Stimulated activated CD8-positive, alpha-beta memory T cell treated with anti-CD3 and anti-CD28 coated beads, Interleukin-12 subunit alpha, Interleukin-12 subunit beta, amount 100 ng/mL, for 1 hour (primary cell): ENCODE measurements at places on chromosomes 12 and 14.

- no peak for DNase-seq
Observed at GRCh38 chr12:4899364-4899763, 10.3 kb upstream of the KCNA1 start.

- no peak for DNase-seq
Observed at GRCh38 chr14:101088395-101088667, 184.8 kb upstream of the RTL1 start.

- no peak for DNase-seq
Observed at GRCh38 chr14:54909817-54910558, 7.4 kb upstream of the GCH1 start.

GRCh38 chr12:117063162-117063911, 35.9 kb downstream of the TESC start:
- DNase-seq, result no peak

GRCh38 chr12:130076752-130077151, 85.5 kb upstream of the FZD10 start:
- no peak for DNase-seq

DNA sequence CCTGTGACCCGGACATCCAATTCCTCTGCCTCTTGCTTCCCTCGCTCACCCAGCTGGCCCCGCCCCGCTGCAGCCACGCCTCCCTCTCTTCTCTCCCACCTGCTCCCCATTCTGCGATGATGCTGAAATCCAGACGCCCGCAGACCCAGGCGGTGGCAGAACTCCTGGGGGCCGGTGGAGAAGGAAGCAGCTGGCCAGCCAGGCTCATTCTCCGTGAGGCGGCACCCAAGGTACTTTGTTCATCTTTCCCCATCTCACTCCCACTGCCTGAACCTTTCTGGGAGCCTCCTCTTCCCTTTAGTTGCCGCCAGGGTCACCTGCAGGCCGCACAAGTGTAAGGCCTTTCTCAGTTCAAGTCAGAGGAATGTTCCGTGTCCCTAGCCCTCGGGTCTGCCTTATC, 35.7 kb downstream of the FOXN4 start:
- DNase-seq, result no peak

DNA sequence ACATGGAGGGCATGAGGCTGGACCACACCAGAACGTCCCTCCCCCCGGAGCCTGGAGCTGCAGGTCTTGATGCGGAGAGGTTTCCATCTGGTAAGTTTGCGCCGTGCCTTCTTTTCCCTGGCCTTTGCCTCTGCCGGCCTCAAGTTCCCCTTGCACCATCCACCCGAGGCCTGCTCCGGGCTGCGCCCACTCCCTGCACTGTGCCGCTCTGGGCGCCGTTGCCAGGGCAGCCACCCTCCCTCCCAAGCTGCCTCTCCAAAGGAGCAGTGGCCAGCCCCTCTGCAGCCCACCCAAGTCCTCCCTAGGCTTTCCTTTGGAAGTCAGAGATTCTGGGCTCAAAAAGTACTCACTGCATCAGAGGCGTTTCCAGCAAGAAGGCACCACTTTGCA, 46.2 kb upstream of the MEG3 start:
- no peak for DNase-seq

- no peak for DNase-seq
Observed at GRCh38 chr12:14957551-14958168, 3.7 kb downstream of the ARHGDIB start.

DNA sequence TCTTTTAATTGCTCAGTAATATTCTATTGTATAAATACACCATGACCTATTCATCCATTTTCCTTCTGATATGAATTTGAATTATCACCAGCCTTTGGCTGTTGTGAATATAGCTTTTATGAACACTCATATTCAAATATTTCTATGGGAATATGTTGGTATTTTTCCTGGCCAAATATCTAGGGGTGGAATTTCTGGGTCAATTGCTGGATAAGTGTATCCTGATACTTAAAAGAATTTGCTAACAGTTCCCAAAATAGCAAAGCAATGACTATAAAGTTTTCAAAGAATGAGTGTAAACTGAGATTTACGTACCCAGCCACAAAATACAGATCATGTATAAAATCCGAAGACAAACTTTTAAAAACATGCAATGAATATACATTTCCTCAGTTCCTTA, 148.7 kb upstream of the CLEC14A start:
- no peak for DNase-seq

- DNase-seq, result no peak
Observed at GRCh38 chr14:65560340-65561027, 148.0 kb downstream of the FUT8 start.

DNA sequence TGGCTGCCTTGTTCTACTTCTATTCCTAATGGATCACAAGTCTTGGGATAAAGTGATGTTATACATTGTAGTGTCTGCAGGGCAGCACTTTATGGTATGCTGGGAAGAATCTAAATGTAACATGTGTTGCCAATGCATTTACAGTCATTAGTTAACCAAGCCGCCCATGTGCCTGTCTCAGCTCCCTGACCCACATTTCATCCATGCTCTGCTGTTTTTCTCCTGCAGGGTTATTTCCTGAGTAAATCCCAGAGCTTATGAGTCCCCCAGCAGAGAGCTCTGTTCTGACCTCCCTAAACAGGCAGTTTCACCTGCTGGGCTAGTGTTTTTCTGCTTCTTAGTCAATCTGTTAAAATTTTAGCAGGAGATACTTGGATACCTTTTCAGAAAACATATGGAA, 4.4 kb upstream of the TMTC2 start:
- no peak for DNase-seq

DNA sequence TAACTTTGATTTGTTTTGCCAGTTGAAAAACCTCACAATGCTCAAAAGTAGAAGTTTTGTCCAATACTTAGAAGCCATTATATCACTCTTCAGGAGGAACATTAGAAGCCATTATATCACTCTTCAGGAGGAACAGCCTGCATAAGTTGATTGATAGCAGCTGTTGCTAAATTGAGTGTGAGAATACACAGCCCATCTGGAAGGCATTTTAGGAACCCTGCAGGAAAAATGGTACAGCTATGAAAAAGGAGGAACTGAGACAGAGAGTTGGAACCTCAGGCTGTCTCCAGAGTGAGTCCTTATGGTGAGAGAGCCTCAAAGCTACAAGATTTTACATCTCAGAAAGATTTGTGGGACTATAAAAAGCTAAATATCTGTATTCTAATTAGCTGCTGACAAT, 207.0 kb downstream of the MYRFL start:
- DNase-seq, result no peak

GRCh38 chr12:120321382-120322202, 6.0 kb downstream of the PLA2G1B start:
- no peak for DNase-seq

- DNase-seq, result no peak
Observed at GRCh38 chr14:96088481-96088880, 49.3 kb downstream of the C14orf132 start.

DNA sequence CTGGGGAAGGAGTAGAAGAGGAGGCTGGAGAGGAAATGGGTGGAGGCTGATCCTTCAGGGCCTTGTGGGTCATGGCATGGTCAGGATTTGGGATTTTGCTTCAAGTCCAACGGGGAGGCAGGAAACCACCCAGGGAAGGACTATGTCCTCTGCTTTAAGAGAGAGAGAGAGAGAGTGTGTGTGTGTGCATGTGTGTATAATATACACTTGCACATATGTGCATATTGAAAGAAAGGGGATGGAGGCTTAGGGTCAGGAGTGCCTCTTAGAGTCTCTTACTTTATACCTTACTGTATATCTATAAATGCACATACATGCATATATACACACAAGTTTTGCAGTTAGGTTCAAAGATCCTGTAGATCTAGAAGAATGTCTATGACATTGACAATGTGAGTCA, 94.8 kb downstream of the RGS6 start:
- no peak for DNase-seq

DNA sequence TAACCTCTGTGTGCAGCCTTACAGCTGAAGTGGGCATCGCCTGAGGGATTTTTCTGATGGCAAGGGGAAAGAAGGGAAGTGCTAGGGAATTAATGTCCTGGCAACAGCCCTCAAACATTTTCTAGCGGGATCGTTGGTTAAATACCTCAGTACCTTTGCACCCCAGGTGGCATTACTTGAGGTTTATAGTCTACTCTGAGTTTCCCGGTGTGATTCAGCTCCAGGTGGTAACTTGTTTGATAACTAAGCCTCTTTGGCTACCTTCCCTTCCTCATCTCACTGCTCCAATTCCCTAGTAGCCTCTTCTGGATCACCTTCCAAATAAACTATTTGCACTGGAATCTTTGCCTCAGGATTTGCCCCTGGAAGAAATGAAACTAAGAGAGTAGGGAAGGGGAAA, 237.0 kb upstream of the SSTR1 start:
- DNase-seq, result no peak

DNA sequence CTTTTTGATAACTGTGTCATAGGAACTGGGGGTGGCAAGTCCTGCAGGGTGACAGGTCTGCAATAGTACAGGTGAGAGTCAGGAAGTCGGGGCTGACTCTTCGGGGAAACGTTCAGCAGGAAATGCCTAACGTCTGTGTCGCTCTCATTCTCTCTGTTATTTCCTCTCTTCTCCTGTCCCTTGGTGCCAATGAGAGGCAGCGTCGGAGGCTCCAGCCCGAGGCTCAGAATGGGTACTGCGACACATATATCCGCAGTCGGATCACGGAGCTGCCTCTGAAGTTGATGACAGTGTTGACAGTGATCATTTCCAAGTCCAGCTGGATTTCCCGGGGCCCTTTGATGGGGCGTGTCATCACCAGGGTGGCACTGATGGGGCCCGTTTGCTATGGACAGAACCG, 2.7 kb upstream of the TC2N start:
- peak; percentile 38 for DNase-seq

DNA sequence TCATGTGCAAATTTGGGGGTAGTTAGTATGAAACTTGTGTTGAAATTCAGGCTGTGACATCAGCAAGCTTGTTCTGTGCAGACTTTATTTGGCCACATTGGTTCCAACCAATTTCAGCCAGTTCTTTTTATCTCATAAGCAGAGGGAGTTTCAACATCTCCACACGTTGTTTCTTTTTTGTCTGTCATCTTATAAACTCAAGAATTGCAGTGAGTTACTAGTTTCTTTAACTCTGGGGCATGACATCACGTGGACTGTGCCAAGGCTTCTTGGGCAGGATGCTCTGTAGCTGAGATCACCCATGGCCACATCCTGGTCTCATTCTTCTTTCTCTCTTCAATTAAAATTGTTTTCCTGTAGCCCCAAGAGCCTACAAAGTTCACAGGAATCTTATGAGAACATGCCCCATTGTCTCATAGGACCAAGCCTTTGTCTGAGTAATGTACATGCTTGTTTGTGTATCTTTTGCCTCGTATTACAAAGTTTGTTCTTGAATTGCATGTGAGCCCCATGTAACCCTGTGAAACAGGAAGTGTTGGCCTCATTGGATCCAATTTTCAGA, 982.0 kb upstream of the TMEM132C start:
- no peak for DNase-seq

- no peak for DNase-seq
Observed at GRCh38 chr14:68834816-68835215, 41.9 kb upstream of the ZFP36L1 start.
